ENCODE measurements at places on chromosomes 4 and X.

DNA sequence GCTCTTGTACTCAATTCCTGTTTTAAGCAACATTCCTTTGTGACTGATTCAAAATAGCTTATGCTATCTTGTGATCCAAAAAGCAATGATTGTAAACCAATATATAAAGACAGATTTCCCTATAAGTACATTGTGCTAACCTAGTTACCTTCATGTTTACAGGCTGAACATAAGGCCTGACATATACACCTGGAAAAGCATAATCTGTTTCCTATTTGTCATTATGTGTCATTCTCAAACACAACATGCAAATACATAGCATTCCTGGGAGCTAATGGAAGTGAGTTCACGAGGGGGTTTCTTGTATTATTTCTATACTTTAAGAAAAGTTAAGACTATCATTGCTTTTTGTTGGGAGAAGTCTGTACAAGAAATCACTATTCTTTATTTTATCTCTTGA is 638.1 kb upstream of the AGA start:
- no peak overlapping the region for H3K4me3 ChIP-seq
- DNase-seq: no peak
- peak overlapping the region; percentile 13 for H3K27ac ChIP-seq
- H3K4me1 ChIP-seq: no peaks in the 10 kb centered on the region
- H3K27me3 ChIP-seq: no peaks in the 10 kb centered on the region

- no peaks in the 10 kb centered on the region for H3K4me1 ChIP-seq
- DNase-seq: no peak
- H3K27me3 ChIP-seq: peaks cover 5% of the 10 kb centered on the region
These were observed 155.0 kb downstream of the MSL3 start for GRCh38 chrX:11913001-11913400.

- peak overlapping the region; percentile 100 for H3K4me3 ChIP-seq
- peak overlapping the region; percentile 94 for H3K27ac ChIP-seq
- H3K4me1 ChIP-seq: peaks cover 28% of the 10 kb centered on the region
These were observed 496 bp upstream of the GAB1 start for GRCh38 chr4:143335979-143336780.

GRCh38 chr4:7701866-7702649 is 237.6 kb downstream of the AFAP1 start:
- no peak overlapping the region for H3K4me3 ChIP-seq
- H3K27me3 ChIP-seq: peaks cover 11% of the 10 kb centered on the region
- no peak for DNase-seq
- H3K27ac ChIP-seq: no peak overlapping the region
- no peaks in the 10 kb centered on the region for H3K36me3 ChIP-seq

DNA sequence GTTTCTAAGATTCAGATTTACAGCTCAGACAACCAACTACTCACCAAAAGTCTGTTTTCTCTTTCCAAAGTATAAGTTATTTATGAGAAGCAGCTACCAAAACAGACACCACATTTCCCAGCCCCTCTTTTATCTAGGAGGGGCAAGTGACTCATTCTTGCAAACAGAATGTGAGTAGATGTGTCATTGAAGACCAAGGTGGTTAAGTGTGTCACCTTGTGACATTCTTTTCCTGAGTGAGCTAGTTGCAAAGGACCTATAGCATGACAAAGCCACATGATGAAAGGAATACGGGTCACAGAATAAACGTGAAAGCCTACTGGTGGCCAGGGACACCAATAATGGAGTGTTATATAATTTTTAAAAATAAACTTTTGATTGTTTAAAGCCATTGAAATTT is 50.0 kb downstream of the SLC7A11 start:
- no peak for DNase-seq
- H3K27me3 ChIP-seq: no peaks in the 10 kb centered on the region
- no peak overlapping the region for H3K27ac ChIP-seq
- peaks cover 20% of the 10 kb centered on the region for H3K4me1 ChIP-seq
- H3K36me3 ChIP-seq: no peaks in the 10 kb centered on the region
- H3K4me3 ChIP-seq: no peak overlapping the region

DNA sequence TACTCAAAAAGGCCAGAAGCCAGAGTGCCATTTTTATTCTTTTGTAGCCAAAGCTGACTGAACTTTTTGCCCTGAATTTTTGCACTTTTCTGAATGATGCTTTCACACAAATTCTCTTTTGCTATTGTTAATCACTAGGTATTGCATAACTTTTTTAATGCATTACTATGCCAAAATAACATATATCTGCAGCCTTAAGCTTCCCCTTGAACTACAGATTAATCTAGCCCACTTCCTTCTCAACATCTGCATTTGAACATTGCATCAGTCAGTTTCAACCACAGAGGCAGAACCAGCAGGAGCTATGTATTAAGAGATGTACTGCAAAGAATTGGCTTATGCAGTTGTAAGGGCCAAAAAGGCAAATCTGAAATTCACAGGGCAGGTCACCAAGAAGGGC is 197.6 kb upstream of the GYPA start:
- H3K27me3 ChIP-seq: peaks cover 3% of the 10 kb centered on the region
- no peaks in the 10 kb centered on the region for H3K36me3 ChIP-seq
- no peak for DNase-seq
- no peak overlapping the region for H3K4me3 ChIP-seq
- H3K27ac ChIP-seq: no peak overlapping the region
- H3K4me1 ChIP-seq: no peaks in the 10 kb centered on the region

GRCh38 chr4:143294710-143295275 is 41.9 kb upstream of the GAB1 start:
- H3K4me1 ChIP-seq: no peaks in the 10 kb centered on the region
- H3K27me3 ChIP-seq: no peaks in the 10 kb centered on the region
- DNase-seq: no peak
- H3K36me3 ChIP-seq: no peaks in the 10 kb centered on the region

- no peak for DNase-seq
- no peak overlapping the region for H3K27ac ChIP-seq
- no peaks in the 10 kb centered on the region for H3K27me3 ChIP-seq
- no peaks in the 10 kb centered on the region for H3K36me3 ChIP-seq
- no peak overlapping the region for H3K4me3 ChIP-seq
These were observed 51.8 kb downstream of the MAP7D3 start for GRCh38 chrX:136199365-136199764.

DNA sequence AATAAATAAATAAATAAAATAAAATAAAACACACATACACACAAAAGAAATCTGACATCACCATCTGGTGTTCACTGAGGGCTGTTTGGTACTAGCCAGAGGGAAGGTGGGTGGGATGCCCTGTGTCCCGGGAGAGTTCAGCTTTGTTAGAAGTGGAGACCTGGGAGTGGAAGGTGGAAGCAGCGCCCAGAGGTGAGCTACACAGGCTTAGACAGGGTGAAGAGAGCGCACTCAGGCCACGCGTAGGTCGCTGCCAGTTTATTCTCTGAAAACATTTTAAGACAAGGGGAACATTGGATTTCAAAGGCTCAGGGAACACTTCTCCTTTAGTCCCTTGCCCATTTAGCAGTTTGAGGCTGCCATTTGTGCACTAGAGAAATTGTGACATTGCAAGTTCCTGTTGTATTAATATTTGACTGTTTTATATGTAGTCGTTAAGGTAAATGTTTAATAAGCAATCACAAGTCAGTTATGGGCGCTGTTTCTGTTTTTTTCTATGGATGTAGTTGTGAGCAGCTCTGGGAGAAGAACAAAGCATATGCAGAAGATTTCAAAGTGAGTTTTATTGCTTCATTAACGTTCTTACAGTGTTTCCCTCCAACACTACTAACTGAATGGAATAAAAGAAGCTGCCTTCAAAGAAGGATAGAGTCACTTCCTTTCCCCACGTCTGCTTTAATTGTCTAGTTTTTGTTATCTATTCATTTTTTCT is 405.5 kb upstream of the NR3C2 start:
- peaks cover 25% of the 10 kb centered on the region for H3K4me1 ChIP-seq
- DNase-seq: no peak
- peaks cover 4% of the 10 kb centered on the region for H3K27me3 ChIP-seq
- H3K4me3 ChIP-seq: no peak overlapping the region
- H3K27ac ChIP-seq: peak overlapping the region; percentile 75
- no peaks in the 10 kb centered on the region for H3K36me3 ChIP-seq
